ENCODE measurements at places on chromosomes 11 and 22.

DNA sequence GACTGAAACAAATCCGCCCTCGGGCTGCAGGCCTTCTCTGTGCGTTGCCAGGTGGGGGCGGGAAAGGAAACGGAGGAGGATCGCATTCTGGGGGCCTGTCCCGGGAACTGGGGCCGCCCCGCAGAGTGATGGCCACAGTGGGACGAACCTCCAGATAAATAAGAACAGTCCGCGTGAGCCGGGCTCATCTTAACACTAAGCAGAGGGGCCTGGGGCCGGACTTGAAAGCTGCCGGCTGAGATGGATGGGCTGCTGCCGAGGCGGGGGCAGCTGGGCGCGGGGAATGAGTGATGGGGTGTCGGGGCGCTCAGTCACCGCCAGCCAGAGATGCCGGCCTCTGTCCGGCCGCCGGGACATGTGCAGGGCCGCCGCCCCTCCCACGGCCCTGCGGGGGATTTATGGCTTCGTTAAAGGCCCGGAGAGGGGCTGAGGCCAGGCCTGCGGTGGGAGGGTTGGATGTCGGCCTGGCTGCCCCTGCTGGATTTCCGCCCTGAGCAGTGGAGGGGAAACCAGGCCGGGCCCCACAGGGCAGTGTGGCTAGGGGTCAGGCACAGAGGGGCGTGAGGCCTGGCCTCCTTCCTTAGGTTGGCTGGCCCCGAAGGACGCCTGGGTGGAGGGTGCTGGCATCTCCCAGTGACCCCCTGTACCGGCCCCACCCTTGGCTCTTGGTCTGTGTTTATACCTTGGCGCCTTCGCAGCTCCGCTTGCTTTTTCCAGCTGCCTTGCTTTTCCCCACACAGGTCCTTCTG lies 45.3 kb upstream of the CD82 start:
- peak; percentile 65 for DNase-seq

DNA sequence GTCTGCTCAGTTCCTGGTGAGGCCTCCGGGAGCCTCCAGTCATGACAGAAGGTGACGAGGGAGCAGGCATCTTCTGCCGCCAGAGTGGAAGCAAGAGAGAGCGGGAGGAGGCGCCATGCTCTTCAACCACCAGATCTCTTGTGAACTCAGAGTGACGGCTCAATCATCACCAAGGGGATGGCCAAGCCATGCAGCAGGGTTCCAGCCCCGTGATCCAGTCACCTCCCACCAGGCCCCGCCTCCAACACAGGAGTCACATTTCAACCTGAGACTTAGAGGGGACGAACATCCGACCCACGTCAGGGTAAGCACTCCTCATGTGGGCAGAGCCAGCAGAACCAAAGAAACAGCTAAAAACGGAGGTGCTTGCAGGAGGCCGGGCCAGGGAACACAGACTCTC lies 1470.5 kb downstream of the BRD1 start:
- no peak for DNase-seq

- no peak for DNase-seq
Measured at GRCh38 chr11:62725646-62726045, 1.6 kb downstream of the HNRNPUL2 start.

GRCh38 chr22:48577014-48577690 lies 1250.5 kb downstream of the BRD1 start:
- no peak for DNase-seq

Data from islet precursor cell (in vitro differentiated cells).